Stimulated activated CD8-positive, alpha-beta memory T cell treated with anti-CD3 and anti-CD28 coated beads, Interleukin-7, amount 100 ng/mL, for 24 hours (primary cell): ENCODE measurements at places on chromosomes 2 and 18.

DNA sequence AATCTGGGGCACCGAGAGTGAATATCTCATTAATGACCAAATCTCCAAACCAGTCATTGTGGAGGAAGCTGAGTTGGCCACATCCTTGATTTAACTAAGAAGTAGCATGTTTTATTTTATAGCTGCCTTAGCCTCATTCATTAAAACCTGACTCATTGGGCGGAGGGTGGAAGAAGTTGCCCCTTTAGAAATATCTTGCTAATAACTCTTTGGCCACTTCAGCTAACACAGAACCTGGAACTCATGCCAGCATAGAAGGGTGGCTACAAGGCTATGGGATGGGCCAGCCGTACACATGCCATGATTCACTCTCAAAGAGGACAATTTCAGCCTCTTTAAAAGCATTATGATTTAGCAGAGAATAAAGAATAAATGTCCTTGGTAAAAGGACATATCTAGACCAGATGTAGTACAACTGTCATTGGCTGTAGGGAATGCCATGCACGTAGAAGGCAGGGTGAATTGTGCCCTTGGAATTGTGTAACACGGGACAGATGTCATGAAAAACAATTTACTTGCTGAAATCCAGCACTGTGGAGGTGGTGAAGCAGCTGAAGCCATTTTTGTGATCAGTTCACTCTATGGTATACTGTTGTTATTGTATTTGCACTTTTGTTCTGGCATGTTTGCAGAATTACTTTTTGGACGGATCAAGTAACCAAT is 330.0 kb downstream of the PLCL1 start:
- no peak for DNase-seq

DNA sequence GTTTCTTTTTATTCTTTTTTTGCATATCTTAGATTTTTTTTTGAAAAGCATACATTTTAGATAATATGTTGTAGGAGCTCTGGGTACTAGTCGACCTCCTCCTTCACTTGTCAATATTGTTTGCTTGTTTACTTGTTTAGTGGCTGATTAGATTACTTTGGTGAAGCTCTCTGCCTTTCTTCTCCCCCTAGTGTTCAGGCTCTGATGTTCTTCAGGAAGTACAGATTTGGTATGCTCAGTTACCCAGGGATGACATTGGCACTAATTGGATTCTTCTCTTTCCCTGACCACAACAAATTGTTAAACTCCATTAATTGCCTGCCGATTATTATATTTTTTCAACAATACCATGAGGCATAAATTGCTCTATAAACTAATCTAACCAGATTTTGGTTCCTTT is 491.2 kb downstream of the SUCLG1 start:
- no peak for DNase-seq

DNA sequence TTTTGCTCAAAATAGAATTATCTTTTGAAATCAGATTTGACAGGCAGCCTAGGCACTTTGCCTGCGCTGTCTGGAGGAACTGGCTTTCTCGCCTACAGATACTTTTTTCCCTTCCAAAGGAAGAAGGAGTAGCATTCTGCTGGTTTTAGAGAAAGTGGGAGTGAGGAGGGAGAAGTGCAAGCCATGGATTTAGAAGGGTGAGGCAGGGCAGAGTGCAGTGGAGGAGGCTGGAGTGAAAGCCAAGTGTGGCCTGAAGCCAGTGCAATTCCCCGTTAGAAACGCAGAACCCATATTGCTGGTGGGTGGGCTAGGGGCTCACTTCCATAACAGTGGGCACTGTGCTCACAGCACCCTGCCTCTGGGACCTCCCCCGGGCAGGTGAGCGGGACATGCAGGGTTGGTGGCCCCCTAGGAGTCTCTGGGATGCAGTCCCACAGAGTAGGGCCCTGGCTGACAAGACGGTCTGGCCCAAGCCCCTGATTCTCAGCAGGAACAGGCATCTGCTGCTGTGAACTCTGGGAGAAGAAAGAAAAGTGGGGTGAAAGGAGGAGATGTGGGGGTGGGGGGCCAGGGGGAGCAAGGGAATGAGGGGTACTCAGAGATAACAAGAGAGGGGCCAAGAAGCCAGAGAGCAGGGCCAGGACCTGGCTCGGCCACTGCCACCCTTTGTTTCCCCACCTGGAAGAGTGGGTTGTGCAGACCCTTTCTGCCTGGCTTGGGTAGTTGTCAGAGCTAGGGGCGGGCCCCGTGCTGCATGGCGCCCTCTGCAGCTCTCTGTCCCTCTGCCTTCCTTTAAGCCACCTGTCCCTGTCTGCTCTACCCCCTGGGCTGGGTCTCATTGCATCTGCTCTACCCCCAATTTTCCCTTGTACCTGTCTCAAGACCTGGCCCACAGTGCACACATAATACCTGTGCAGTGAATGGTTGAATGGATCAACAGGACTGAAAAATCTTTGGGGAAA is 273.5 kb upstream of the HS6ST1 start:
- DNase-seq: no peak

GRCh38 chr2:235238537-235238936 is 255.3 kb upstream of the AGAP1 start:
- DNase-seq: no peak

- no peak for DNase-seq
These were observed 1.6 kb downstream of the EPC2 start for GRCh38 chr2:148646231-148646559.
